ENCODE measurements at places on chromosomes 6 and 20.
A peak's percentile ranks its signal among the peaks of the same experiment; 100 is the strongest.

DNA sequence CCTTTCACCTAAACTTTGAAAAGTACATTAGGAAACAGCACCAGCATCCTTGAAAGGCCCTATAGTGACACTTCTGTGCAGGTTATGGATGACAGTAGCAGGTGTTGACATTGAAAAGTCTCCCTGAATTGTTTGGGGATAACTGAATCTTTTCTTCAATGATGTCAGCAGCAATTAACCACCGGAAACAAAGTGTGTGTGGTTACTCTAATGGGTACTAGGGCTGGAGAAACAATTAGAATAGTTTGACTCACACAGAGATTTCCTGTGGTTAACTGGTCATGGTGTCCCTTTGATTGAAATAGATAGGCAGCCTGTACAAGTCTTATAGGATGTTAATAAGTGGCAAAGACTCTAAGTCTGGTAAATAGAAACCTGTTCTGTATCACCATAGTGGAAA, 189.1 kb downstream of the TBX18 start:
- DNase-seq, result no peak

DNA sequence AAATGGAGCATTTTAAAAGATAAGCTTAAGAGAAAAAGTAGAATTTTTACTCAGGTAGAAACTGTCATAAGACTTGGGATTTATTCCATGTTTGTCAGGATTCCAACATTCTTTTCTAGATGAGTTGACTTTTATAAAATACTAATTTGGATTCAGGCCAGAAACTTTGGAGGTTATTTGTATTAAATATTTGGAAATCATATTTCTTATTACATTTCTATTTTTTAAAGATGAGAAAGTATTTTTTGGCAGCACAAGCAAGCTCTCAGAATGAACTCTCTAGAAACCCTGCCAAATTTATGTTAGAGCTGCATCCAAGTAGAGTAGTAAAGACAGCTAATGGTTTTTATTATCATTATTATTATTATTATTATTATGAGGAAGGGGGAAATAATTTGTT, 1014.9 kb upstream of the GJE1 start:
- DNase-seq, result no peak

GRCh38 chr6:35087361-35088280, 53.5 kb downstream of the TCP11 start:
- DNase-seq, result no peak

- DNase-seq, result no peak
Measured at GRCh38 chr6:71031912-71032311, 75.1 kb upstream of the B3GAT2 start.

- peak; percentile 58 for DNase-seq
Measured at GRCh38 chr20:32521780-32522525, 63.2 kb downstream of the NOL4L start.

DNA sequence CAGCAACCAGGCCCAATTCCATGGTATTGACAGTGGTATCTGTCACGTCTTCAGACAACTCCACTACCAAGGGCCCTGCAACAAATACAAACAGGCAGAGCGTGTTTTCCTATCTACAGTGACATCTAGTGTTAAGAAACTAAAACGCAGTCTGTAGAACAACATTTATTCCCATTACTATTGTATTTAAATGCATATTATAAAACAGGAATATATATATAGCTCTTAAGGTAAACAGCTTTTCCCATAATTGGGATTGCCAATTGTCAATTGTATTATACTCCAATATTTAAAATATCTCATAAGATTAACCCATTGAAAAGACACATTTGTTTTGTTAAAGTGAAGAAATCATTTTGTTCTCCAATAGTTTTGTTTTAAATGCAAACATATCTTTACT, 97.2 kb downstream of the KIF16B start:
- DNase-seq, result no peak

All from stimulated activated CD4-positive, alpha-beta T cell treated with anti-CD3 and anti-CD28 coated beads, Interleukin-4, amount 100 ng/mL, for 4 hours (primary cell).